ENCODE measurements at places on chromosomes 5 and 9.
A peak's percentile ranks its signal among the peaks of the same experiment; 100 is the strongest.

GRCh38 chr5:76954383-76954763 is 1.5 kb downstream of the CRHBP start:
- DNase-seq, result peak; percentile 38

DNA sequence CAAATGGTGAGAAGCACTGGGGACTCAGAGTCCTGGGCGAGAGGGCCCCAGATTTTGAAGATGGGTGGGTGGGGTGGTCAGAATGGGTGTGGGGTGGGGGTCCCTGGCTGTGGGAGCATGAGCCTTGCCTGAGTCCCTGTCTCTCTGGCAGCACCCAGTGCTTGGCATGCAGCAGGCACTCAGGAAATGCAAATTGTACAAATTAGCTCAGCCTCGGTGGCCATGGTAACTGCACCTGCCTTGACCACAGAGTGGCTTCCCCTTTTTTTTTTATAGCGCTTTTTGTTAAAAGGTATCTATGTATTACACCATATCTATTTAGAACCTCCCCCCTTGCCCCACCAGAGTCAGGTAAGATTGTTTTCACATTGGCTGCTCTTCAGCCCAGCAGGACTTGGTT is 19.2 kb upstream of the PITX1 start:
- DNase-seq, result no peak

DNA sequence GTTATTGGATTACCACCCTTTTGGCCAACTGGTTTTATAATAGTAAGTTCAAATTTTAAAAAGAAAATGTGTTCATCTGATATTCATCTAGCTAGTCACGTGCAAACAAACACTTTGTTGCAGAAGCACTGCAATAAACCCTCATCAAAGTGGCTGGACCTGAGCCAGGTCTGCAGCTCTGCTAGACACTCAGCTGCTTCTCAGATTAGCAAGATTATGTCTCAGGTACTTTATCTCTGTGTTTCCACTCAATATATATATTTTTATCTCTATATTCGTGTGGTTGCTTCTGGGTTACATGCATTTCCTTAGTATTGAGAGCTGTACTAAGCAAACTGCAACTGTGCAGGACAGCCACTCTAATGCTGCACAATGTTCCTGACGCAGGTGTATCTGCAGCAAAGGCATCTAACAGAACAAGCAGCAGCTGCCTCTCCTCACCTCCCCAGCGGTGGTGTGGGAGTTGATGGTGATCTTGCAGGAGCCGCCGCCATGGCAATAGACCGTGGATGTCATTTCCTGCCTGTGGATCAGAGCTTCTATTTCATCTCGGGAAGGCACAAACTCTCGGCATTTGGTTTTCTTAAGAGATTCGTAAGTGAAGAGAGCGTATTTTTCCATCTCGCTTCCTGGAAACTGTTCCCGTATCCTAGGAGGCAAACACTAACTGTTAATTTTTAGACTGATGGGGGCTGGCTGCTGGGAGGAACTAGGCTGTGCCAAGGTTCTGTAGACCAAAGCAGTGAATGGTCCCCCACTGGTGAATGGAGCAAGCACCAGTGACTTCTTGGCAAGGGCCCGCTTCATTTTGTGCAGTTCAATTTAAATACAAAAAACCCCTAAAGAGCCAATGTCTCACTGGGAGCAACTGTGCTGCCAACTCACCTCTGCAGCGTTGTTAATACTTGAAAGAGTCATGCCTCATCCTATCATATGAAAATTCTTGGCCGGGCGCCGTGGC is 56.7 kb upstream of the RETREG1 start:
- DNase-seq, result no peak

DNA sequence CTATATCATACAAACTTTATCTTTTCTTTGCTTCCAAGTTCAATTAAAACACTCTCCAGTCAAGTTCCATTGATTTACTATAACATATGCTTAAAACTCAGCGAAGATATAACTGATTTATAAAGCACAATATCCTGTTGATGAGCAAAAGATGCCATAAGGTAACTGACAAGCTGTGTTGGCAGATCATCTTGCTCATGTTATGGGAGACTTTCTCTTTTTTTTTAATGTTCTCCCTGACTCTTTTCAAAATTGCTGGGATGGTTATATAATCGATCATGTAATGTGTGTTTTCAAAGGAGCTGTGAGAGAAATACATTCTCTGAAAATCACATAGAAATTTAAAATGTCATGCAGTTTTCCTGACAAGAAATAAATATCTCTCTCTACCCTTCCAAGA is 293.5 kb downstream of the MED10 start:
- DNase-seq, result no peak

DNA sequence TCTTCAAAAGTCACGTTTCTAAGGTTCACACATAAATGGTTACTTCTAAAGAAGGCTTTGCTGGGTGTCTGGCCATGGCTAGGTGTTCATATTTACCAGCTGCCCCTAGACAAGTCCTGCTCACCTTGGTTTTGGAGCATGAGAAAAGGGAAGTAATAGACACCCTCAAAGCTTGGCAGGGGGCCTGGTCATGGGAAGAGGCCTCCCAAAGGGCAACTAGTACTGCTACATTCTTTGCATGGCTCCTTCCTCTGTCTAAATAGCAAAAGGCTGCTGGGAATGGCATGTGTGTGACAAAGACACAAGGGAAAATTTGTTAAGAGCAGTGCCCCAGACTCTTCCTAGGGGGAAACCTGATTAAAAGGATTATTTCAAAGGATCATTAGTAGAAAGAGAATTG is 93.4 kb downstream of the NRG2 start:
- DNase-seq, result no peak

- peak; percentile 82 for DNase-seq
Observed at GRCh38 chr9:95316794-95317118, 753 bp downstream of the FANCC start.

DNA sequence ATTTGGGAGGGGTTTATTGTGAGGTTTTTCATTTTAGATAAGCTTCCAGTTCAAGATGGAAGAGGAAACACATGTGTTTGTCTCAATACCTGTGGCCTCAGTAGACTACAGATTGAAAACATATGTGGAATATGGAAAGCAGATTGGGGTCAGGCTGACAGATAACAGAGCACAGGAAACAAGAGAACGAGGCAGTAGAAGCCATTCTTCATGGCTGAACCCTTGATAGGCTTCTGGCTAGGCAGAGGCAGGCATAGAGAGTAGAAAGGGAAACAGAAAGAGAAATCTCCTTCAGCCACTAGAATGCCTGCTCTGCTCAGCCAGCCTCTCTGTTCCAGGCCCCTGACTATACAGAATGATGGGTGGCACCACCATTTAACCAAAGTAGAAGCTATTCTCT is 152.5 kb downstream of the MUSK start:
- DNase-seq, result no peak

DNA sequence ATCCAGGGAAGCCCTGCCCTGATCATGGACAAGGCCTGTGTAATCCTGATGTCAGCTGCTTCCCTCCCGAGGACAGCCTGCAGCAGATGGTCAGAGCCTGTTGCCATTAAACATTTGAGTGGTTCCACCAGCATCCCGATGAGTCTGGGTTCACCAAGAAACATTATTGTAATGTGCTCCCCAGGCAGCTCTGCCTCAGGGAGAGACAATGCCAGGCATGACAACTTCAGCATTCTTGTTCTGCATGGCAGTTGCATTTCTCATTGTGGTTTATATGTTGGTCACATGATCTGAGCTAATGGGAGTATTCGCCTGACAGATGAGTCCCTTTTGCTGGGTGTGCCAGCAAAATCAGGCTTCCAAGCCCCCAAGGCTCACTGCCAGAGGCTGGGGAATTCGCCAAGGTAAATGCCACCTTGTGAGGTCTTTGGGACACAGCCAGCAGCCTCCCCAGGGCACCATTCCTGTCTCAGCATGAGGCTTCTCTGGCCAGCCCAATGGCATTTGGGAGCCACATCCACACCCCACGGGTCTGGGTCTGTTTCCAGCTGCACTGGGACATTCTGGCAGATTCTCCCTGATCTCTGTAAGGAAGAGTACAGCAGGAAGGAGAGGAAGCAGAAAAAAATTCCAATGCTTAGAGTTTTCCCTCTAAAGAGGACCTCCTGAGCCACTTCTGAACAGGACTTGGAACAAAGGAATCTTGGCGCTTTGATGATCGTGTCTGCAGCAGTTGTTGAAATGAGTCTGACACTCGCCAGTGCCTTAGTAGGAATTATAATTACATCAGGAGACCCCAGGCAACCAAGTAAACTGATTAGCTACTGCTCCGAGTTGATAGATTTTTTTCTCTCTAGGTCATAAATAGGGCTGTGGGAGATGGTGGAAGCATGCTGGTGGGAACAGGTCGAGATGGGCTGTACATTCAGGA is 18.7 kb downstream of the KCNIP1 start:
- DNase-seq, result no peak

DNA sequence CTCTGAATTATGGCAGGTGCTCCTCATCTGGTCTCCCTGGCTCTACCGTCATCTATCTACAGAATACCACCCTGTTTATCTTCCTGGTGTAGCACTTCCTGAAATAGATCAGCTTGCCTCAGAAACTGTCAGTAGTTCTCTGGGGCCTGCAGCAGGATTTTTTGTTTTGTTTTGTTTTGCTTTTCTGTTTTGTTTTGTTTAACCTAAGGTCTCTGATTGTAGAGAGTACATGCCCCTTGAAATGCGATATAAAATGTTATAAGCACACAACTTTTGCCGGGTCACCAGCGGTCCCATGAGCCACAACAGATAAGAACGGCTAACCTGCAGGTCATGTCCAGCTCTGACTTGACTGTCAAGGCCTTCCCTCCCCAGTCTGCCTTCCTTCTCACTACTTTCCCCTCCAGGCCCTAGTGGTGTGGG is 26.6 kb upstream of the CREBRF start:
- DNase-seq, result peak; percentile 57

DNA sequence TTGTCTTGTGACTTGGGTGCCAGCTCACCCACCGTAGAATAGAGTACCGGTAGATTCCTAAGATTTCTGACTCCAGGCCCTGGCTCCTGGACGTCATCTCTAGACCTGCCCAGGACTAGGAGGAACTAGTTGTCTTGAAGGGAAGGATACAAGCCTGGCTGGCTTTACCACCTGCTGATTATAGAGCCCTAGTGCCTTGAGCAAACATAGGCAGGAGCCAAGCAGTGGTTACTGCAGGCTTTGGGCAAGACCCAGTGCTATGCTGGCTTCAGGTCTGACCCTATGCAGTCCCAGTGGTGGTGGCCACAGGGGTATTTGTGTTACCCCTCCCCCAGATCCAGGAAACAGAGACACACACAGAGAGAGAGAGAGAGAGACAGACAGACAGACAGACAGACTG is 606.2 kb downstream of the PDE4D start:
- DNase-seq, result no peak

DNA sequence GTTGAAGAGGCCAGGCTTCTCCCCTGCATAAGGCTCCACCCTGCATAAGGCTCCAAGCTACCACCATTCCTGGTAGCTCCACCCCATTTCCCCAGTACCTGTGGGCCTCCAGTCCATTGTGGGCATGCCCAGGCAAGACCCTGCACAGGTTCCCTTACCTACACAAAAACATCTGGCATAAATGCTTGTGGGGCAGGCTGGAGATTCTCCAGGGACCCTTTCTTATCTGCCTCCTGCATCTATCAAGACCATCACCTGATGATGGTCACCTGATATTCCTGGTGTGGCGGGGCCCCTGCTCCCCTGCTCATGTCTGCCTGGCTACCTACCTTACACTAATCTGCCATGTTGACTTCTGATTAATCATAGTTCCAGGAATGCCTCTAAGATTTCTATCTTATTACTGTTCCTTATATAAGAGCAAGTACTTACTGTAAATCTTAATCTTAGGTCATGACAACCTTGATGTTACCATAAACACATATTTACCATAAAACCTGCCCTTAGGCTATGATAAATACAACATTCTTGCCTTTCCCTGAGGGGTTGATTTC is 41.0 kb downstream of the FGD3 start:
- no peak for DNase-seq

- no peak for DNase-seq
Observed at GRCh38 chr5:173660481-173661280, 44.2 kb upstream of the BOD1 start.

GRCh38 chr5:32828492-32828891 is 117.4 kb downstream of the NPR3 start:
- DNase-seq, result no peak

GRCh38 chr5:107469064-107469463 is 201.7 kb downstream of the EFNA5 start:
- DNase-seq, result no peak

GRCh38 chr5:32837211-32837610 is 126.1 kb downstream of the NPR3 start:
- DNase-seq, result no peak

GRCh38 chr5:104178829-104179456 is 616.4 kb upstream of the NUDT12 start:
- DNase-seq, result peak; percentile 57

DNA sequence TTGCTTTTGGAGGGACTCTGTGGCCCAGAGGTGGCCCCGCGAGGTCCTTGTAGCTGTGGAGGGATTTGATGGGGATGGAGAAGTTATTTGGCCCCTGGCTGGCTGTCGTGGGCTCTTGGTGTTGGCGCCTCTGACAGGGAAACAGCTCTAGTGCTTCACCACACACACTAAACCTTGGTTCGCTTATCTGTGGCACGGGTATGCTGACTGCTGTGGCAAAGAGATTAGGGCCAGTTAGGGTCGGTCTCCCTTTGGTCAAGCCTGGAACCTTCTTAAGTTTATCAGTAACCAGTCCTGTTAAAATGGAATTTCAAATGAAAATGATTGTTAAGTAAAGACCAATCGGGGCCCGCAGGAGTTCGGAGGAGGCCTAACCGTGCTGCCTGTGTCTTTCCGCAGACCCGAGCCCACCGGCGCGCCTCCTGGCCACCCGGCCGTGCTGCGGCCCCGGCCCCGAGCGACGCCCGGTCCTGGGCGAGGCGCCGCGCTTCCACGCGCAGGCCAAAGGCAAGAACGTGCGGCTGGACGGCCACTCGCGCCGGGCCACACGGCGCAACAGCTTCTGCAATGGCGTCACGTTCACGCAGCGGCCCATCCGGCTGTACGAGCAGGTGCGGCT is 28.4 kb downstream of the NEURL1B start:
- DNase-seq, result no peak

GRCh38 chr5:122112063-122112462 is 17.3 kb upstream of the ZNF474 start:
- peak; percentile 17 for DNase-seq

GRCh38 chr5:12246036-12246435 is 341.8 kb upstream of the CTNND2 start:
- no peak for DNase-seq

- DNase-seq, result no peak
Observed at GRCh38 chr9:110753731-110754231, 85.2 kb downstream of the MUSK start.

DNA sequence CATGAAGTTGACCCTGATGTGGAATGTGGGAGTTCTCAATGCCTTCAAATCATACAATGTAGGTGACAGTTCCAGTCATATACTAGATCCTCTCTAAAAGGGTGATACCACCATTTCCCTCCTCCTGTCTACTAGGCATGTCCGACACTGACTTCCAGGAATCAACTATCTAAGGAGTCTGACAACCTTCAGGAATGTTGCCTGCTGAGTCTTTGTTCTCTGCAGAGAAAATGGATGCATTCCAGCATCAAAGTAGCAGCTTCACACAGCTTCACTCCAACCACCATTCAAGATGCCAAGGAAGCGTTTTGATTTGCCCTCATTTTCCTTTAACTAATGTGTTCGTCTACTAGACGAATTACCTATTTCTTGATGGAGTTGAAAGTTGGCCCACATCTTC is 530.2 kb downstream of the EBF1 start:
- no peak for DNase-seq
